ENCODE measurements at places on chromosomes 11 and 22.
A peak's percentile ranks its signal among the peaks of the same experiment; 100 is the strongest.

GRCh38 chr11:66264914-66265313 is 3.5 kb upstream of the RAB1B start:
- no peak for DNase-seq

- DNase-seq: no peak
Measured at GRCh38 chr22:22744412-22745224, 100.2 kb downstream of the GGTLC2 start.

GRCh38 chr11:86938900-86939880 is 16.0 kb downstream of the FZD4 start:
- no peak for DNase-seq

DNA sequence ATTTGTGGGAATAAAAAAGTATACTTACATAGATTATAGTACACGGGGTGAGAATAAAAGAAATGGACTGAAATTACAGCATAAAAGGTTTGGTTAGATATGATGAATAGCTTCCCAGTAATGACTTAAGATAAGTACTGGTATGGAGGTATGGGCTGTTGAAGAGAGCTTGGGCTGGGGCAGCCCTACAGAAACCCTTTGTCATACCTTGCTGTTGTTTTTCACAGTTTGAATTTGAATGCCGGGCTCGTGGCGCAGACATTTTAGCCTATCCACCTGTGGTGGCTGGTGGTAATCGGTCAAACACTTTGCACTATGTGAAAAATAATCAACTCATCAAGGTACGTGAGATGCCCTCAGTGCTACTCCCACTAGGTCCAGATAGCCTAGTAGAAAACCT is 42.3 kb upstream of the RBX1 start:
- no peak for DNase-seq

GRCh38 chr22:26890870-26891269 is 233.5 kb downstream of the MIAT start:
- no peak for DNase-seq

- DNase-seq: no peak
Measured at GRCh38 chr11:68999093-68999747, 13.8 kb downstream of the MRGPRF start.

GRCh38 chr11:57240757-57241156 is 3.7 kb upstream of the APLNR start:
- no peak for DNase-seq

DNA sequence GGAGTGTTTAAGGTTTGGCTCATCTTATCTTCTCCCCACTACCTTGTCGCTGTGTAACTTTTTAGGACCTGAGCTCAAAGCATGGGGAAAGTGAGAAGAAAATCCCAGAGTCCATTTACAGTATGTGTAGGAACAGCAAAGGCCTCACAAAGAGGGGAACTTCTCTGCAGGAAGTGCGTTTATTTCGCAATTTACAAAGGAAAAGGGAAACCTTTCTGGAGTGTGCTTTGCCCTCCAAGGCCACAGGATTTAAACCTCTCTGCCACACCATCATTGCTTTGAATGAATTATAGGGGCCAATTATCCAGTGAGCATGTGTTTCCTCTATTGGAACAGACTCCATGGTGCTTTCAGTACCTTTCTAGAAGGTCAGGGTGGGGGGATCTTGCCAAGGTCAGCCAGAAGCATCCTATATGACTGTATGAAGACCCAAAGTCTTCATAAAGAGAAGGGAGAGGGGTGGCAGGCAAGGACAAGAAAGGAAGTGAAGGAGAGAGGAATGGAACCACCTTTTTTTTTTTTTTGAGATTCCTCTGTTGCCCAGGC is 68.1 kb upstream of the LMO2 start:
- no peak for DNase-seq

DNA sequence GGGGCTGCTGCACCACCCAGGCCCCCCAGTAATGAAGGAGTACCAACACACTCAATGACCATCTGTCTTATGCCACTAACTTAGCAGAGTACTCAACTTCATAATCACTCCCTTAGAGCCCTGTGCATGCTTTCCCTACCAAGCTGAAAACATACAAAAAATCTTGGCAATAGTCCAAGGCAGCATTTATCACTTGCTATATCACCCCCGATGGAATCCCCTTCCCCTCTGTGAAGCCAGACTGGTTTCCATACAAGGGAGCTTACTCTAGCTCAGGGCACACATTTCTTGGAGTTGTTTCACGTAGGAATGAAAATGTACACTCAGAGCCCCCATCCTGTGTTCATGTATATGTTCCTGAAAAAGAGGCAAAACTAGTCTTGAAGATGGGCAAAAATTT is 301.3 kb upstream of the TENM4 start:
- no peak for DNase-seq

DNA sequence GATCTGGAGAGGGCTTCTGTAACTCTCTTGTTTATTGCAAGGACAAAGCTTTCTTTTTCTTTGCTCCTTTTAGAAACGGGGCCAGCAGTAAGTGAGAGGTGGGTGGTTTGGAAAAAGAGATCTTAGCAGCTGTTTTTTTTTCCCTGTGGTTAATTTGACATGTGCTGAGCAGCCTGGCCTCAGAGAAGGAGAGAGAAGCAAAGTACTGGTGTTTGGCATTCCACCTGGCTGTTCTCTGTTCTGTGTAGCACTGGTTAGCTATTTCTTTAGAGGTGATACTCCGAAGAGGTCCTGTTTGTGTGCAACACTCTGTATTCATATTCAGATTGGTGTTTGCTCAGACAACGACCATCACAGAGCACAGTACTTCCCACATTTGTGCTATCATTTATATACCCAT is 80.8 kb upstream of the SORL1-AS1 start:
- DNase-seq: no peak

DNA sequence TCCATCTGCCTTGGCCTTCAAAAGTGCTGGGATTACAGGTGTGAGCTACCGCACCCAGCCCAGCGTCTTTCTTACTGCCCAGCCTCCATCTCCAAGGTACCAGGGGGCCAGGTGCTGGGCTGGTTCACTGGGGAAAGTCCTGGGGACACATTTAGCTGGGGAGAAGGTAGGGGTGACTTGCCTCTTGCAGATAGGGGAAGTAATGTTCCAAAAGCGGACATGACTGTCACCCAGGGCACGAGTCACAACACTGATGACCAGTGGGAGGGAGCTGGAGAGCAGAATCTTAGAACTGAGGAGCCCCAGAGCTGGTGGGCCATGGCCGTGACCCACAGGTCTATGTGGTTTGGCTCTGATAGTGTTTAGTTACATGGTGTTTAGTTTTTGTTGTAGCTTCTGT is 2.4 kb upstream of the SLC15A3 start:
- DNase-seq: no peak

GRCh38 chr11:19244621-19245020 is 3.9 kb upstream of the E2F8 start:
- no peak for DNase-seq

- DNase-seq: peak; percentile 6
Measured at GRCh38 chr22:26172389-26172990, 3.2 kb downstream of the SEZ6L start.

GRCh38 chr11:44752713-44753112 is 26.0 kb downstream of the TSPAN18 start:
- no peak for DNase-seq

GRCh38 chr11:72330131-72330727 is 86.3 kb upstream of the PHOX2A start:
- no peak for DNase-seq

DNA sequence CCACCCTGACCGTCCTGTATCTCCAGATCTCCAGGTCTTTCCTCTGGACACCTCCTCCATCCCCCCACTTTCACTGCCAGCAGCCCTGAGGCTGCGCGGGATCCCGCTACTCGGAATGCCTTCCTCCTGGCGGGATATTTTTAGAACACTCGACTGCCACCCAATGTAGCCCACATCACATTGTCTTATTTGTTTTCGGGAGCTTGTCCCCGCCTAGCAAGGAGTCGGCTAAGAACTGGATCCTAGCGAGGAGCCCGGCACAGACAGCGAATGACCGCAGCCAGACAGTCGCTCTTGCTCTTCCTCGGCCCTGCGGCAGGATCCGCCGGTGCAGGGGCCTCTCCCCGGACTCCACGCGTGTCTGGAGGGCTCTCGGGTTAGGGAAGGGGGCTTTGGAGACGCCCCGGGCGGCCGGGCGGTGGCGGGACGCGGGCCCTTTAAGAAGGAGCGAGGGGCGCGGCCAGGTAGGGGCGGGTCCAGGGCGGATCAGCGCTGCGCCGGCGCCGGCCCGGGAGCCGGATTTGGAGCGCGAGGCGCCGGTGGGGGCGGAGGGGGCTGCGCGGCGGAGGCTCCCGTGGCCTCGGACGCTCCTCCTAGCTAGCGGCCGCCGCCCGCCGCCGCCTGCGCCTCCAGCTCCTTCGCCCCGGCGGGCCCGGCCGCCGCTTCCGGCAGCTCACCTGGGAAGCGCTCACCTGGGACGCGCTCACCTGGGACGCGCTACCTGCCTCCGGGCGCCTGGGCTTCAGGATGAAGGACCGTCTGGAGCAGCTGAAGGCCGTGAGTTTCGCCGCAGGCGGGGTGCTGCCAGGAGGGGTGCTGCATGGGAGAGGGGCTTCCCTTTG is at the start of gene STX3:
Gene STX3 (plus strand): TSS at position 518 of the 842 bp plus-strand sequence. CDS start 230 bp downstream, at position 748.
- DNase-seq: peak; percentile 79

GRCh38 chr11:57516061-57516443 is 550 bp upstream of the SLC43A1 start:
- DNase-seq: no peak

- peak; percentile 35 for DNase-seq
Measured at GRCh38 chr11:31968461-31969358, 122.2 kb upstream of the RCN1 start.

DNA sequence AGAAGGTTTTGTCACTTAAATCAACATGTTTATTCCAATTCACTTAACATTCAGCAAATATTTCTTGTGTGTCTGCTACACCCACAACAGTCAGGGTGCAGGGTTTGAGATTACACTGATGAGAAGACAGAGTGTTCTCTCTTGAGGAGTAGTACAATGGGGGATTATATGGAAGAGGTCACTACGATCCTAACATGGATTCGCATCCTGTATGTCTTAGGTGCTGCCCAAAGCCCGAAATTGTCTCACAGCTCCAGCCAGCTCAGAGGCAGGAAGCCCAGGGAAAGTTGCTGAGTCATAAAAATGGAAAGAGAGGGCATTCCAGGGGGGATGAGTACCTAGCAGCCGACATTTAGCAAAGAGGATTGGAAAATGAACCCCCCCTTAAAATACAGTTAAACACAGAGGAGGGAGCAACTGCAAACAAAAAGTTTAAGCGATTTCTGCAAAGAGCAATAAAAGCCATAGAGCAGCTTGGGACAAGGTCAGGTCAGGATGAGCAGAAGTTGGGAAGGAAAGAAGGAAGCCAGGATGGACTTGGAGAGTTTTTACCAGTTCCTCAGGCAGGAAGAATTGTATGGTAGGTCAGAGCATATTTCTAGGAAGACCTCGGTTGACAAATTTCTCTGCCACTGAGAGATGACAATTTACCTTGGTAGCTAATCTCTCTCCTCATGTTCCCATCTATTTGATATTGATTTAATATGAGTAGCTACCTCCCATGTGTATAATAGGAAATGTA is 49.5 kb downstream of the IGLL5 start:
- no peak for DNase-seq

- no peak for DNase-seq
Measured at GRCh38 chr22:36182857-36183256, 18.8 kb downstream of the APOL4 start.

DNA sequence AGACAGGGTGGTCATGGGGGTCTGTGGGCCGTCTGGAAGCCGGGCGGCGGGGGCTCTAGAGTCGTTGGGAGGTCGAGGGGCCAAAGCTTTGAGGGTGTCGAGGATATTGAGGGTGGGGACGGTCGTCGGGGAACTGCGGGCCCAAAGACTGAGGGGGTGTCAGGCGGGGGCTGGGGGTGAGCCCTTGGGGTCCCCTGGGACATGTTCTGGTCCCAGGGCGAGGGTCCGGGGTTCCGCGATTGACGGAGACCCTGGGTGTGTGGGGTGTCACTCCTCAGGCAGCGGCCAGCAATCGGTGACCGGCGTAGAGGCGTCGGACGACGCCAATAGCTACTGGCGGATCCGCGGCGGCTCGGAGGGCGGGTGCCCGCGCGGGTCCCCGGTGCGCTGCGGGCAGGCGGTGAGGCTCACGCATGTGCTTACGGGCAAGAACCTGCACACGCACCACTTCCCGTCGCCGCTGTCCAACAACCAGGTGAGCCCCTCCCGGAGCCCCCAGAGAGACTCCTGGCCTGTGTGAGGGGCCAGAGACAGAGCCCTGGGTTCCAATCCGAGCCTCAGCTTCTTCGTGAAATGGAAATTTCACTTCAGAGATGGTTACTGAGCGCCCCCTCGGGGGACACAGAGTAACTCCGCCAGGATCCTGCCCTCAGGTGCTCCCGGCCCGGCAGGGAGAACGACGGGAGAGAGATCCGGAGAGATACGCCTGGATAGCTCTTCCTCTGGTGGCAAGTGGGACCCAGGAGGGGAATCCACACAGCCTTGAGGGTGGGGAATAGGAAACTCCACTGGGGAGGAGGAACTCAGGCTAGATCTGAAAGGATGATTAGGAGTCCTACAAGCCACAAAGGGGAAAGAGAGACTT is 714 bp downstream of the SDF2L1 start:
- DNase-seq: no peak

GRCh38 chr22:30305519-30305905 is 16.2 kb upstream of the CASTOR1 start:
- DNase-seq: no peak

DNA sequence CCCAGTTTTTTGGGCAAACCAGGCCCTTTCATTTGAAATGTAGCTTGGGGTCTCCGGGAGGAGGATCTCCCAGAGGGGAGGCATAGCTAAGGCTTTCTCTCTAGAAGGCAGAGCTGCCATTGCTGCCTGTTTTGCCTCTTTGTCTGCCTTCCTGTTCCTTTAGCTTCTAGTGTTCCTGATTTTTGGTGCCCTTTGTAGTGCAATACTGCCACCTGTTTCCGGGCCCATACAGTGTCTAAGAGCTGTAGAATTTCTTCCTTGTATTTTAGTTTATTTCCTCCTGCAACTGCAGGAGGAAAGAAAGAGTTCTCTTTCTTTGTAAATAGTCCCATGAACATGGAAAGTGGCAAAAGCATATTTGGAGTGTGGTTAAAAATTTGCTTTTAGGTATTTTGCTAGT is 19.3 kb upstream of the GLYATL1 start:
- DNase-seq: no peak

DNA sequence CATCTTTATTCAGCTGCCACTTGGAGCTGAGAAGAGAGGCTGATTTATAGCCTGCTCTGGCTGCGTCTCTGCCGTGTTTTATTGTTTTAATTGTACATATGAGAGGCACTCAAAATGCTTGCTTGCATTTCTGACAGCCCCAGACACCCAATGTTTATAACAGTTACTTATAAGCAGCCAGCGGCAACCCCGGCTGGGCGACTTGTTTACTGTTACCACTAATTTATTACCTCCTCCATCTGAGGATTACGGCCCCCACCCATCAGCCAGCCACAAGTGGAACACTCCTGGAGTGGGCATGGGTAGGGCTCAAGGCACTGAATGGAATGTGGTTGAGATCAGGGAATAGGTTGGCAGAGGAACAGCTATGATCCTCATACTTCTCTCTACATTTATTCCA is 61.2 kb downstream of the CLPB start:
- peak; percentile 57 for DNase-seq

DNA sequence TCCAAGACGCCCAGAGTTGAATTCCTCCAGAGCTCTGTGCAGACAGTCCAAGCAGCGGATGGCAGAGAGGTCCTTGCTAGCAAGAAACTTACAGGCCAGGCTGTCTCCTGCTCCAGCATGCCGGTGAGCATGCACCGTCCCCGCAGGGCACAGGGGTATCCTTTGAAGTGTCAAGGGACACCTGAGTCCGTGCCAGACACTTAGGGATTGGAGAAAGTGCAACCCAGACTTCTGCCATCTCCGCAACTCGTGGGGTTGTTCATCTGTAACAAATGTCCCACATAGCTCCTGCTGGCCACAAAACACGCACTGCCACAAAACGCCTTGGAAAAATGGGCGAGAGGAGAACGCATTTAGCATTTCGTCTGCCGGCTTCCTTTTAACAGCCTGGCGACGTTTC is 13.3 kb downstream of the TSPO start:
- no peak for DNase-seq

Measured in HTR-8/SVneo (cell line).